ENCODE measurements at places on chromosomes 13 and 19.

GRCh38 chr13:73672492-73672891 is 461.7 kb downstream of the KLF12 start:
- no peak for DNase-seq

GRCh38 chr13:66128692-66129269 is 1101.4 kb downstream of the PCDH9 start:
- DNase-seq: no peak

DNA sequence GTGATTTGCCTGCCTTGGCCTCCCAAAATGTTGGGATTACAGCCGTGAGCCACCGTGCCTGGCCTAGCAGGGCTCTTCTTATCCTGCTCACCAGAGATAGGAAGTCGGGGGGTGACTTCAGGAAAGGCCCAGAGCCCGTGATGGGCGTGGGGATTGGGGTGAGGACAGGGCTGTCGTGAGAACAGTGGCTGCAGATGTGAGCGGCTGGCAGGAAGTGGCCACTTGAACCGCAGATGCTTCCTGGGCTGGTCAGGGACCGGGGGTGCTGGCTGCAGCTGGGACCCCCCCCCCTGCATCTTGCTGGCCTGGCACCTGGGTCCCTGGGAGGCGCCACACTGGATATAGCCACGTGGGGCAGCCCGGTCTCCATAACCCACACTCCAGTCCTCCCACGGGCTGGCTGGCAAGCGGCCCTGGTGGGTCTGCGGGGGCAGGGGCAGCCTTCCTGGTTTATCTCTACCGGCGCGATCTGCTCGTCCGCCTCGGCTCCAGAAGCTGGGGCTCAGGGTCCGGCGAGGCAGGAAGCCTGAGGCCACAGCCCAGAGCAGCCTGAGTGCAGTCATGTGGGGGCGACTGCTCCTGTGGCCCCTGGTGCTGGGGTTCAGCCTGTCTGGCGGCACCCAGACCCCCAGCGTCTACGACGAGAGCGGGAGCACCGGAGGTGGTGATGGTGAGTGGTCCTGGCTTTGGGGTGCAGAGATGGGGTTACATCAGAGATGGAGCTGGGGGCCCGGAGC is at the start of gene F2RL3:
Gene F2RL3 (plus strand): TSS at position 371 of the 737 bp plus-strand sequence. CDS start 191 bp downstream, at position 562.
- no peak for DNase-seq

DNA sequence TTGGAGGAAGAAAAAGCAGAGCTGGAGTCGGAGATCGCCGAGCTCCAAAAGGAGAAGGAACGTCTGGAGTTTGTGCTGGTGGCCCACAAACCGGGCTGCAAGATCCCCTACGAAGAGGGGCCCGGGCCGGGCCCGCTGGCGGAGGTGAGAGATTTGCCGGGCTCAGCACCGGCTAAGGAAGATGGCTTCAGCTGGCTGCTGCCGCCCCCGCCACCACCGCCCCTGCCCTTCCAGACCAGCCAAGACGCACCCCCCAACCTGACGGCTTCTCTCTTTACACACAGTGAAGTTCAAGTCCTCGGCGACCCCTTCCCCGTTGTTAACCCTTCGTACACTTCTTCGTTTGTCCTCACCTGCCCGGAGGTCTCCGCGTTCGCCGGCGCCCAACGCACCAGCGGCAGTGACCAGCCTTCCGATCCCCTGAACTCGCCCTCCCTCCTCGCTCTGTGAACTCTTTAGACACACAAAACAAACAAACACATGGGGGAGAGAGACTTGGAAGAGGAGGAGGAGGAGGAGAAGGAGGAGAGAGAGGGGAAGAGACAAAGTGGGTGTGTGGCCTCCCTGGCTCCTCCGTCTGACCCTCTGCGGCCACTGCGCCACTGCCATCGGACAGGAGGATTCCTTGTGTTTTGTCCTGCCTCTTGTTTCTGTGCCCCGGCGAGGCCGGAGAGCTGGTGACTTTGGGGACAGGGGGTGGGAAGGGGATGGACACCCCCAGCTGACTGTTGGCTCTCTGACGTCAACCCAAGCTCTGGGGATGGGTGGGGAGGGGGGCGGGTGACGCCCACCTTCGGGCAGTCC is 5.0 kb downstream of the FOSB start:
- DNase-seq: no peak

GRCh38 chr13:38850868-38851626 is 139.6 kb downstream of the STOML3 start:
- no peak for DNase-seq

GRCh38 chr19:41753936-41754529 is 1.3 kb upstream of the CEACAM6 start:
- no peak for DNase-seq

- DNase-seq: peak; percentile 69
Observed at GRCh38 chr19:19540715-19541515, 2.9 kb downstream of the CILP2 start.

GRCh38 chr13:96090240-96091101 is 564 bp downstream of the HS6ST3 start:
- DNase-seq: no peak

GRCh38 chr19:12720851-12721655 is 2.7 kb downstream of the TNPO2 start:
- no peak for DNase-seq

DNA sequence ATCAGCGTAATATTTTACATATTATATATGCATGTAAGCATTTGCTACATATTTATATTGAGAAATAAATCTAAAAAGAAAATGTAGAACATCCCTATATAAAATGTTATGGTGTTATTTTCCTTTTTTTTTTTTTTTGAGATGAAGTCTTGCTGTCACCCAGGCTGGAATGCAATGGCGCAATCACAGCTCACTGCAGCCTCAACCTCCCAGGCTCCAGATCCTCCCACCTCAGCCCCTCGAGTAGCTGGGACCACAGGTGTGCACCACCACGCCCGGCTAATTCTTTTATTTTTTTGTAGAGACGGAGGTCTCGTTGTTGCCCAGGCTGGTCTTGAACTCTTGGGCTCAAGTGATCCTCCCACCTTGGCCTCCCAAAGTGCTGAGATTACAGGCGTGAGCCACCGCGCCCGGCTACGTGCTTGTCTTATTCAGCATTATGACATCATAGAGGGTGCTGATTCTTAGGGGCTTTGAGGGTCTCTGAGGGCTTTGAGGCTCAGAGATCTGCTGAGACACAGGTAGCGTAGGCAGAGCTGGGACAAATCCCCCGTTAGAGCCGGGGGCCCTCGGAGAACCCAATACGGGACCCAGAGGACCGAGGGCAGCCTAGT is 101.9 kb downstream of the GADD45B start:
- DNase-seq: no peak

GRCh38 chr19:18397242-18398202 is at the start of gene LRRC25:
Gene LRRC25 (minus strand): TSS chr19:18397622. CDS start chr19:18396963, 659 bp downstream.
- DNase-seq: no peak

- DNase-seq: no peak
Observed at GRCh38 chr13:29802621-29803020, 47.8 kb downstream of the UBL3 start.
